ENCODE measurements at places on chromosomes 2 and 18. TPM values are rescaled to one million over a fixed set of nuclear protein-coding genes. Genes with fewer than 3 reads are reported as not detected.

The KLHL29 gene
- 1.3 TPM for total RNA-seq

The KCNJ3 gene
- 49.9 TPM for total RNA-seq

The FOSL2 gene
- total RNA-seq, result 66.6 TPM

The ETAA1 gene
- total RNA-seq, result 5.0 TPM

The VWA3B gene
- not detected for total RNA-seq

The FTCDNL1 gene
- 3.4 TPM for total RNA-seq

DNA sequence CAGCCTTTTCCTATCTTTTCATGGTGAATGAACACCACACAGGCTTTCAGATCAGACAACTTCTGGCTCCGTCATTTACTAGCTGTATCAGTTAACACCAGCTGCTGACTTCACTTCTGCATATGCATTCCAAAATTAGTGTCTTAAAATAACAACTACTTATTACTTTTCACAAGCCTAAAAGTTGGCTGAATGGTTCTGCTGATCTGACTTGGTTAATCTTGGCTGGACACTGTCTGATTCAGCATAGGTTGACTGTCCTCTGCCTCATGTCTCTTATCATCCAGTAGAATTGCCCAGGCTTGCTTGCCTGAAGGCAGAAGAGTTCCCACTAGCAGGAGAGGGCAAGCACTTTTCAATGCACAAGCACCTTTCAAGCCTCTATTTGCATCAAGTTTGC is 72.7 kb downstream of the MARCHF4 start:
- no peak for DNase-seq

DNA sequence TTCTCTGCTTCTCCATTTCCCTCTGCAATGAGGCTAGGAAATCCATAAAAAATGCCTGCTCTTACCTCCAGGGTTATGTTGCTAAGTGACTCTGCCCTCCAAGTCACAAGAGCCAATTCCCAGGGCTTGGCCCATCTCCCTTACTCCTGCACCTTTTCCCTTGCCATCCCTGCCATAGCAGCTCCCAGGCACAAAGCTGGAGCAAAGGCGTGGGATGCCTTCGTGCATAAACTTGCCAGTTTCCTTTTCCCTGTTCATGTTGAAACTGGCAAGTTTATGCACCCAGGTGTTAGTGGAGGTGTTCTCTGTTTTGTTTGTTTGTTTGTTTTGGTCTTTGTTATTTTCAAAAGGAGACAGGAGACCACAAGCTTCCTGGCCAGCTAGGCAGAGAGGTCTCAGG is 195.1 kb downstream of the ACKR3 start:
- no peak for DNase-seq

DNA sequence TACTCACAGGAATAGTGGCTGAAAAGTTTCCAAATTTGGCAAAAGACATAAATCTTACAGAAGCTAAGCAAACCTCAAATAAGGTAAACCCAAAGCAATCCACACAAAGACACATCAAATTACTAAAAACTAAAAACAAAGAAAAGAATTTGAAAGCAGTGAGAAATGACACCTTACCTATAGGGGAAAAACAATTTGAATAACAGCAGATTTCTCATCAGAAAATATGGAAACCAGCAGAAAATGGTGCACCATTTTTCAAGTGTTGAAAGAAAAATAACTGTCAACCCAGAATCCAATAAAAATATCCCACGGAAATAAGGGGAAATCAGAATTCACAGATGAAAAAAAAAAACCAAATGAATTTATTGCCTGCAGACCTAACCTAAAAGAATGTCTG is 138.6 kb downstream of the PIGN start:
- DNase-seq, result no peak

DNA sequence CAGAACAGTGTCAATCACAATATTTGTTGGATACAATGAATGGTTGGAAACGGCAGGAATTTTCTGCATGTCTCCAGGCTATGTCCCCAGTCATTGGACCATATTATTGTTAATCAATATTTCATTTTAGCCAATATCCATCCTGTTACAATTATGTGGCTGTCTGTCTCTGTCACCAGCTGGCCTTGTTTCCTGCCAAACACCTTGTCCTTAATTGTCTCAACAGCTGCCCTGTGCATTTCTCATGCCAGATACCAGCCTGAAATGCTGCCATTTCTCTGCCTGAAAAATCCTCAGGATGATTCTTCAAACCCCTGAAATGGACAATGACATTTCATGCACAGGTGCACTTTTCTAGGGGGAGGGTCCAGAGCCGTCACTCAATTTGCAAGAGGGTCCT is 170.6 kb downstream of the ALPK2 start:
- DNase-seq, result no peak

DNA sequence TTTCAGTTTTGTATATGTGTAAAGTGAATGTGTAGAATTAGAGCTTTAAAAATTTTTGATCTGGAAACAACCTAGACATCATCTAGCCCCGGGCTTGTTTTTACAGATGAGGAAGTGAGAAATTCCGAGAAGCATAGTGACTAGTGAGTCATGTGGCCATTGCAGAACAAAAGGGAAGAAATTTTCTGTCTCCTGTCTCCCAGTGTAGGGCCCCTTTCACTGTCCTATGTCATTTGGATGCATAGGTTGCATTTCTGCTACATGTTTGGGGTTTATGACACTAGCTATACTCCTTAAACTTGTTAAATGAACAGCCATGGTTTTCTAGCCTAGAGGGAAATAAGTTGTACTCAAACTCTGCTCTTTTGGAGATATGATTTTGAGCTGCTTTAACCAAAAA is 84.6 kb downstream of the PLCL1 start:
- DNase-seq, result no peak

DNA sequence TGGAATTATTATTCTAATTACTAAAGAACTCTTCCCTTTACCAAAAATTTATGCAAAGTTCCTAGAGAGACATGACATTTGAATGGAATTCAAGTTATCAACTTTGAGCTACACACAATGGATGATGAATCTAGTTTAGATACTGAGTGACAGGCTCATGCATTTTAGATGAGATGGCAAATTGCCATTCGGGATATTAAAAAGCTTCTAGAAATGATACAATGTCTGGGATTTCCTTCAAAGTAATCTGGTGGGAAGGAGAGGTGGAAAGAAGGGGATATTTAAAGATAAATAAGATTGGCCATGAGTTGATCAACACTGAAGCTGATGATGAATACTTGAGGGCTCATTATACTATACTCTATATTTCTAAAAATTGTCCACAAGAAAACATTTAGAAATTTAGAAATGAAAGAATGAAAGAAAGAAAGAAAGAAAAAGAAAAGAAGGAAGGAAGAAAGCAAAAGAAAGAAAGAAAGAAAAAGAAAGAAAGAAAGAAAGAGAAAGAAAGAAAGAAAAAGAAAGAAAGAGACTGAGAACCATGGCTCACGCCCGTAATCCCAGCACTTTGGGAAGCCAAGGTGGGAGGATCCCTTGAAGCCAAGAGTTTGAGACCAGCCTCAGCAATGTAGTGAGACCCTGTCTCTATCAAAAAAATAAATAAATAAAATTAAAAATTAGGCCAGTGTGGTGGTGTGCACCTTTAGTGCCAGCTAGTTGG is 62.6 kb upstream of the NEDD4L start:
- DNase-seq, result no peak

- no peak for DNase-seq
Observed at GRCh38 chr2:166841152-166841551, 47.1 kb upstream of the XIRP2 start.

- no peak for DNase-seq
Observed at GRCh38 chr18:38941711-38942561, 1376.3 kb upstream of the CELF4 start.

- no peak for DNase-seq
Observed at GRCh38 chr18:39825485-39826150, 2129.4 kb upstream of the PIK3C3 start.

GRCh38 chr2:207706936-207707860 is 4.2 kb upstream of the CCNYL1 start:
- no peak for DNase-seq

DNA sequence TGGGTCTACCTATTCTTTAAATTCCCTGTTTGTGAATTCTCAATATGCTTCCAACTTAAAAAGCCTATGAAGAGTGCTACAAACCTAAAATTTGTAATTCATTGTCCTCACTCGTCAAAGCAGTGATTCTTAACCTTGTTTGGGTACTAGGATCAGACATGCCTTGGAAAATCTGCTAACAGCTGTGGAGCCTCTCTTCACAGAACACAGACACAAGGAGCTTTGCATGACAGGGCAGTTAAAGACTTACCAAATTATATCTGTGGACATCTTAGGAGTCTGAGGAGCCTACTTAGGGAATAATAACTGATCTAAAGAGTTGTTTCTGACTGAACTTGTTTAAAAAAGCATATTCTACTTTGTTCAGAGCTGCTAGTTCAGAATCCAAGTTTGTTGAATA is 38.1 kb downstream of the TMEM87B start:
- DNase-seq, result no peak

Measured in left cardiac atrium (tissue), 4 donors.